ENCODE measurements at places on chromosomes 7 and 10.

- no peak for DNase-seq
Observed at GRCh38 chr10:127942811-127943210, 35.9 kb downstream of the PTPRE start.

DNA sequence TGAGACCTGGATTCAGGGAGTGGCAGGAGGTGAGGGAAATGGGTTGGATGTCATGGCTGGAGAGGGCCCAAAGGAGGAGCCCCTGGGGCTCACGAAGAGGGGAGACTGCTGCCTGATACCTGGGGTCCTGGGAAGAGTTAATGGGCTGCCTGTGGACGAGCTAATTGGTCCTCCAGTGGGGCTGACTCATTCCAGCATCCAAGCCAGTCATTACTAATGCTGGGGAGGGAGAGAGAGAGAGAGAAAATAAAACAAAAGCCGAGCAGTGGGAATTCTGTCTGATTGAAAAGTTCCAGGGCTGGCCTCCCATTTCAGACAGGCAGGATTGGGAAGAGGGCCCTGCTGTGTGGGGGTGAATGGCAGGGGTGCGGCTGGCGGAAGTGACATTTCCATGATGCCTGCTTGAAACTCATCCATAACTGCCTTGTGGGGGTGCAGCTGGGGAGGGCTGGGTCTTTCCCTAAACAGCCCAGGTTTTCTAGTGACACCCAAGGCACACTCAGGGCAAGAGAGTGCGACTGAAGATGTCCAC lies 297.8 kb downstream of the RPS24 start:
- no peak for DNase-seq

DNA sequence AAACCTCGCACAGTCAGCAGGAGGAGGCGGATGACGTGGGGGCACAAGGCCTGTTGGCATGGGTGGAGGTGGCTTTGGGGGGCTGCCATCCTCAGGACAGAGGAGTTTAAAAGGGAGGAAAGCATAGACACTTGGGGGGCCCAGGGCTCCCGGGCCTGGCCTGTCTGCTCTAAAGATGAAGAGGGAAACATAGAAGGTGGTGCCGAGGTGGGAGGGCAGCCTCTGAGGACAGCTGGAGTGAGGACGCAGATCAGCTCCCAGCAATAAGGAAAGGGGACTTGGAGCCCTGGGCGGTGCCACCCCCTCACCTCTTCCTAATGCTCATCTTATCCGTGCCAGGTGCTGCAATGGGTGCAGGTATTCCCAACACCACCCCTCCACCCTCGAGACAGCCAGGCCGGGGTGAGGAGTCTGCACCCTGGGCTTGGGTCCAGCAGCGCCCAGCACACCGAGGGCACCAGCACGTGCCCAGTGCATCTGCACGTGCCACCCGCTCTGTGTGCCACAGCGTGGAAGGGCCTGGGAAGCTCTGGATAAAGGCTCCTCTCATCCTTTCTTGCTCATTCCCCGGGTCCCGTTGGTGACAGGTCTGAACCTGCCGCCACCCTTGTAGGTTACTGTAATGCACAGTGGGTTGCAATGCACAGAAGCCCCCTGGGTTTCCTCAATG lies 566.0 kb upstream of the FOXK1 start:
- no peak for DNase-seq

DNA sequence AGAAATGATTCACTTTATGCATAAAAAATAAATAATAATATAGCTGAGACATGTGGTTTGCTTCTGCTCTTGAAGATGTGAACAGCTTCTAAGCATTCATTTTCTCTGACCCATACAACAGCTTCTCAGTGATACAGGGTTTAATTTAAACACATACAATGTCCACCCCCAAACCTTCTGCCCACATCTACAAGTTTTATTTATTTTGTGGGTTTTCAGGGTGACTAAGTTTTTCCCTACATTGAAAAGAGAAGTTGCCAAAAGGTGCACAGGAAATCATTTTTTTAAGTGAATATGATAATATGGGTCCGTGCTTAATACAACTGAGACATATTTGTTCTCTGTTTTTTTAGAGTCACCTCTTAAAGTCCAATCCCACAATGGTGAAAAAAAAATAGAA lies 17.2 kb downstream of the INHBA start:
- DNase-seq, result no peak

- DNase-seq, result no peak
Observed at GRCh38 chr10:22243321-22243720, 25.5 kb upstream of the EBLN1 start.

GRCh38 chr10:52810761-52811160 lies 38.2 kb upstream of the MBL2 start:
- DNase-seq, result no peak

DNA sequence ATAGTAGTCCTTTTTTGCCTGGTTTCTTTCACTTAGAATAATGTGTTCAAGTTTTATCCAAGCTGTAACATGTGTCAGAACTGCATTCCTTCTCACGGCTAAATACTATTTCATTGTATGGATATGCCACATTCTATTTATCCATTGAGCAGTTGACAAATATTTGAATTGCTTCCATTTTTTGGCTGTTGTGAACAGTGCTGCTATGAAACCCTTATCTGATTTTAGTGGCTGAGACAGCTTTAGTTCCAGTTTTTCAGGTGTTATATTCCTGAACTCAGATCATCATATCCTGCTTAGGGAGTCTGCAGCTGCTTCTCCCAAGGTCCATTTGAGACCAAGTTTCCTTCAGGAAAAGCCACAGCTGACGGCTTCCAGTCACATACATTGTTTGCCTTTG lies 339.2 kb downstream of the GRID1 start:
- no peak for DNase-seq

- DNase-seq, result no peak
Observed at GRCh38 chr7:127404286-127405072, 12.0 kb upstream of the ZNF800 start.

GRCh38 chr7:142866361-142867096 lies 11.7 kb downstream of the EPHB6 start:
- no peak for DNase-seq

DNA sequence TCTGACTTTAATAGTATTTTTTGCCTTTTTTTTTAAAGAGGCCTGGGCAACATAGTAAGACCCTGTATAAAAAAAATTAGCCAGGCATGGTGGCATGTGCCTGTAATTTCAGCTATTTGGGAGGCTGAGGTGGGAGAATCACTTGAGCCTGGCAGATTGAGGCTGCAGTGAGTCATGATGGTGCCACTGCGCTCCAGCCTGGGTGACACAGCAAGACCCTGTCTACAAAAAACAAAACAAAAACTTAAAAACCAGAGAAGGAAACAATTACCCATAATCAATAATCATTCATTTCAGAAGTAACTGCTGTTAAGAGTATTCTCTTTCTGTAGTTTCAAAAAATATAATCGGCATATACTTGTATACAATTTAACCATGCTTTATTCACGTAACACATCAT lies 28.0 kb downstream of the VPS26A start:
- no peak for DNase-seq
